ENCODE measurements at places on chromosomes 13 and 19.

GRCh38 chr13:39875111-39875987 lies 219.9 kb downstream of the COG6 start:
- DNase-seq = no peak

GRCh38 chr13:111153279-111153976 lies 38.3 kb downstream of the ARHGEF7 start:
- peak; percentile 86 for DNase-seq

- DNase-seq = no peak
These were observed 644 bp downstream of the HCST start for GRCh38 chr19:35902870-35903475.

GRCh38 chr19:30163663-30164062 lies 208.5 kb upstream of the ZNF536 start:
- DNase-seq = no peak

GRCh38 chr19:45424191-45425058 lies 708 bp upstream of the ERCC1 start:
- DNase-seq = peak; percentile 99

- no peak for DNase-seq
These were observed 5.6 kb downstream of the KLF16 start for GRCh38 chr19:1857648-1858326.

DNA sequence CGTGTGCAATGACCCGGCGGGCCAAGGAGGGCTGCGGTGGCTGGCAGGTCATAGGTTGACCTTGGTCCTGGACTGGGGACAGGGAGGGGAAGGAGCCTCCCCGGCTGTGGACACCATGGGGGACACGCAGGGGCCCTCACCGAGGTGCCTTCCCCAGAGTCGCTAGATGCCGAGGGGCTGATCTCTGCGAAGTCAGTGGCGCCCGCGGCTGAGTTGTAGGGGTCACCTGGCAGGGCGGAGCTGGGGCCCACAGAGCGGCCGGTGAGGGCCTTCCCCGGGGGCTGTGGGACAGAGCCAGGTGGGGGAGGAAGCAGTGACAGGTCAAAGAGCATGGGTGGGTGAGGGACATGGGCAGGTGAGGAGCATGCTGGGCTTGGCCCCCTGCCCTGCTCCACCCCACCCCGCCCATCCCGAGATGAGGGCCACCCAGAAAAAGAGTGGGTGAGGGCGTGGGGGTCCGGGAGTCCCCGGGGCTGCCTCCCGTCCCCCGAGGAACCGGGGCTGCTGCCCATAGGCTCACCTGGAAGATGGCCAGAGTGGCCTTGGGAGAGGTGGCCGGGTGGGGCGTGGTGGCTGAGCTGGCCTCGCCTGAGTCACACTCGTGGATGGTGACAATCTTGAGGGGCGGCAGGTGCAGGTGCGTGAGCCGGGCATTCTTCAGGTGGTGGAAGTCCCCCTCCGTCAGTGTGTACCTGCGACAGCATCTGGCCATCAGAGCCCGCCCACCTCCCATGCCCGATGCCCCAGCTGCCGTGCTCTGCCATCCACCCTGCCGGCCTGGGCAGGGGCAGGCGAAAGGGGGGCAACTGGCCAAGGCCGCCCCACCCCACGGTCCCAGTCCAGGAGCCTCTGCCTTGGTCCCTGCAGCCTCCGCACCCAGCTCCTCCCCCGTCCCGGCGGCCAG lies 3.5 kb downstream of the CBARP start:
- no peak for DNase-seq

DNA sequence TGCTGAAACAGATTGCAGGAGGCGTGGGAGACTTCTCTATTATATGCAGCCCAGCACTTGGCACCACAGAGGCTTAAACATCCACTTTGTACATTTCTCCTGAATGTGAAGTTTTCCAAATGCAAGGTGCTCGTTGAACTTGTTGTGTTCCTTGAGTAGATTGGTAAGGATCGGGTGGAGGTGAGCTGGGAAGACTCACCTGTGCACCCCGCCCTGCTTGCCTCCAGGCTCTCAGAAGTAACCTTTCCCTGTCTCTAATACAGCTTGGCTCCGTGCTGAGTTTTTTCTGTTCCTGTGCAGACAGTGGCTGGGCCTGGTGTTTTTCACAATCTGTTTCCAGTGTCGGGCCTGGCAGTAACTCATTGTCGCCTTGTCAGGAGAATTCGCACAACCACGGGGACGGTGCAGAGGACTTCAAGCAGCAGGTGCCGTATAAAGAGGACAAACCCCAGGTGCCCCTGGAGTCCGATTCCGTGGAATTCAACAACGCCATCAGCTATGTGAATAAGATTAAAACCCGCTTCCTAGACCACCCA lies 12.3 kb downstream of the SIN3B start:
- DNase-seq = no peak

- DNase-seq = no peak
These were observed 107.0 kb downstream of the ZNF536 start for GRCh38 chr19:30479231-30479630.

DNA sequence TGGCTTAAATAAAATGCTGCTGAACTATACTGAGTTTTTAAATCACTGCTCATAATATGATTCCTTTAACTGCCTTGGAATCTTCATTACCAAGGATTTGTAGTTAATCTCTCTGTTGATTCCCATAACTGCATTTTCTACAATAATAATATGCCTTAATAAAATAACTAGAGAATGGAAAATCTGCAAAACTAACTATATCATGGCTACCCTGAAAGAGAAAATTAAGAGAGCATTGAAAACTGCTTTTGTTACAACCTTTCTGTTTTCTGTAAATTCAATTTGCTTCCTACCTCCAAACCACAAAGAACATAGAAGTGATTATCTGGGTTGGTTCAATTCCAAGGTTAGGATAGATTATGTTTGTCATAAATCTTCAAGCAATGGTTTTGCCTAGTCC lies 202.8 kb upstream of the ATXN8OS start:
- no peak for DNase-seq

GRCh38 chr19:13952931-13953531 lies 722 bp downstream of the DCAF15 start:
- DNase-seq = peak; percentile 55

- DNase-seq = peak; percentile 33
These were observed 16.1 kb downstream of the MKNK2 start for GRCh38 chr19:2034729-2035589.

- no peak for DNase-seq
These were observed 74.5 kb downstream of the NBEA start for GRCh38 chr13:35016362-35017112.

- DNase-seq = peak; percentile 69
These were observed 2.7 kb downstream of the ADGRE5 start for GRCh38 chr19:14383661-14384555.

DNA sequence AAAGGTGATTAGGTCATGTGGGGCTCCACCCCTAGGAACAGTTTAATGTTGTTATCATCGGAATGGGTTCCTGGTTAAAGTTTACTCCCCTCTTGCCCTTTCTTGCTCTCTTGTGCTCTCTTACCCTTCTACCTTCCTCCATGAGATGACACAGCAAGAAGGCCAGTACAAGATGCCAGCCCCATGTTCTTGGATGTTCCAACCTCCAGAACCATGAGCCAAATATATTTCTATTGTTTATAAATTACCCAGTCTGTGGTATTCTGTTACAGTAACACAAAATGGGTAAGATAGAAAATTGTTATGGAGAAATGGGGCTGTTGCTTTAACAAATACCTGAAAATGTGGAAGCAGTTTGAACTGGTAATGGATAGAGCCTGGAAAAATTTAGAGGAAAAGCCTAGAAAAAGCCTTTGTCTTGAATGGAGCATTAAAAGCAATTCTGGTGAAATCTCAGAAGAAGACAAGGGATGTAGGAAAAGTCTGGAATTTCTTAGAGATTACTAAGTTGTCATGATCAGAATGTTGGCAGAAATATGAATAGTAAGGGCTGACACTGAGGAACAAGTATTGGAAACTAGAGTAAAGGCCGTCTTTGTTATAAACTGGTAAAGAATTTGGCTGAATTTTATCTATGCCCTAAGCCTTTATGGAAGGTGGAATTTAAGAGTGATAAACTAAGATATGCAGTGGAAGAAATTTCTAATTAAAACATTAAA lies 53.5 kb upstream of the TSC22D1 start:
- DNase-seq = peak; percentile 59

- no peak for DNase-seq
These were observed 343.0 kb downstream of the PCDH9 start for GRCh38 chr13:66887088-66887487.

DNA sequence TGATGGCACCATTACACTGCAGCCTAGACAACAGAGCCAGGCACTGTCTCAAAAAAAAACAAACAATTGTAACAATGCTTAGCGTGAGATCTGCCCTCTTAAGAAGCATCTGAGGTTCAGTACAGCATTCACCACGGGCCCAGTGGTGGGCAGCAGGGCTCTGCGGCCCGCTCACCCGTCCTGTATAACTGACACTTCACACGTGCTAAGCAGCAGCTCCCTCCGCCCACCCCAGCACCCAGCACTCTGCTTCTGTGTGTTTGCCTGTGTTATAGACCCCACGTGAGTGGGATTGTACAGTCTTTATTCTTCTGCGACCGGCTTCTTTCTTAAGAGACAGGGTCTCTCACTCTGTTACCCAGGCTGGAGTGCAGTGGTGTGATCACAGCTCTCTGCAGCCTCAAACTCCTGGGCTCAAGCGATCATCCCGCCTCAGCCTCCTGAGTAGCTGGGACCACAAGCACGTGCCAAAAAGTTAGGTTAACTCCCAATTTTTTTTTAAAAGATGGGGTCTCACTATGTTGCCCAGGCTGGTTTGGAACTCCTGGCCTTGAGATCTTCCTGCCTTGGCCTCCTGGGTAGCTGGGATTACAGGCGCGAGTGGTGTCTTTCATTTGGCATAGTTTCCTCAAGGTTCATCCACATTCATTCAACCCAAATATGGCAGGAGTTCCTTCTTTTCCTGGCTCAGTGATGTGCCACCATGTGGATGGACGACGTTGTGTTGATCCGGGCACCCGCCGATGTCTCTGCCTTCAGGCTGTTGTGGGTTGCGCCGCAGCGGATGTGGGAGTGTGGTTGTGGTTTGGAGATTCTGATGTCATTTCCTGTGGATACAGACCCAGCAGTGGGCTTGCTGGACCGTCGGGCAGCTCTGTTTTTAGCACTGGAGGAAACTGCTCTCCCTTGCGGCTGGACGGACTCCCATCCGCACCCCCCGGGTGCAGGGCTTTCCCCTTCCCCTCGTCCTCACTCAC lies 170.0 kb downstream of the KDM4B start:
- no peak for DNase-seq
